ENCODE measurements at places on chromosomes 6 and 20. TPM values are rescaled to one million over a fixed set of nuclear protein-coding genes. Genes with fewer than 3 reads are reported as not detected.

GRCh38 chr20:57999465-58000111, 228.9 kb downstream of the ANKRD60 start:
- H3K4me3 ChIP-seq = no peak overlapping the region
- H3K36me3 ChIP-seq = no peaks in the 10 kb centered on the region
- no peak for DNase-seq
- H3K27ac ChIP-seq = no peak overlapping the region
- no peaks in the 10 kb centered on the region for H3K4me1 ChIP-seq

GRCh38 chr20:60052322-60052721, 94.1 kb downstream of the CDH26 start:
- DNase-seq = no peak
- peaks cover 33% of the 10 kb centered on the region for H3K4me1 ChIP-seq
- no peaks in the 10 kb centered on the region for H3K36me3 ChIP-seq

DNA sequence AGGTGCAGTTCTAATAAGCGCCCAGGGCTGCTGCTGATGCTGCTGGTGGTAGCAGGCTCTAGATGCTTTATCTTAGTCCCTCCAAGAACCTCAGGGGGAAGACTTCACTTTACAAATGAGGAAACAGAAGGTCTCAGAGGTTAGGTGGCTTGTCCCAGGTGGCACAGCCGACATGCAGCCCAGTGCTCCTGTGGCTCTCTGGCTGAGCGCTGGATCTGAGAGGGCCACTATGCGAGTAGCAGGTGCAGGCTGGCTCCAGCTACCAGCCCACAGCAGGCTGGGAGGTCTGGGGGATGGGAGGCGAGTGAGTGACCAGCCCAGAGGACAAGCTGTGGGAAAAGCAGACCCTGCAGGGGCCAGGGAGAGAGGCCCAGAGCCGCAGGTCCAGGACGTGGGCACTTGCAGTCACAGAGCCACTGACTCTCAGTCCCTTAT, 90.9 kb downstream of the PRND start:
- peak overlapping the region; percentile 98 for H3K27ac ChIP-seq
- H3K4me1 ChIP-seq = peaks cover 80% of the 10 kb centered on the region
- H3K36me3 ChIP-seq = peaks cover 72% of the 10 kb centered on the region
- H3K27me3 ChIP-seq = no peaks in the 10 kb centered on the region
- peak overlapping the region; percentile 94 for H3K4me3 ChIP-seq
- peak; percentile 28 for DNase-seq

DNA sequence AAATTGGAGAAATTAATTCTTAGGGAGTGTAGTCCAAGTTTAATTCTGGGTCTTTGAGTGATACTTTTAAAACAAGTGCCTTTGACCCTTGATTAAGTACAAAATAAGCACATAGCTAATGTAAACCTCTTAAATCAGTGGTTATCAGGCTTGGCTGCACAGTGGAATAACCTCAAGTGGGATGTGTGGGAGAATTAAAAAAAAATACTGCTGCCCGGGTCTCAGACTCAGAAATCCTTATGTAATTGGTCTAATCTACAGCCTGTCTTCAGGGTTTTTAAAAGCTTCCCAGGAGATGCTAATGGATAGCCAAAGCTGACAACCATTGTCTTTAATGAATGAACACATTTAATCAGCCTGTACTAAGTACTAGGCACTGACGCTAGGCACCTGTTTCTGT, 28.5 kb upstream of the TMEM14A start:
- no peak overlapping the region for H3K27ac ChIP-seq
- no peak overlapping the region for H3K4me3 ChIP-seq
- H3K27me3 ChIP-seq = peaks cover 27% of the 10 kb centered on the region
- H3K36me3 ChIP-seq = no peaks in the 10 kb centered on the region
- H3K4me1 ChIP-seq = peaks cover 8% of the 10 kb centered on the region

GRCh38 chr6:145904391-145904790, 59.8 kb downstream of the SHPRH start:
- no peaks in the 10 kb centered on the region for H3K27me3 ChIP-seq
- peak overlapping the region; percentile 47 for H3K27ac ChIP-seq
- DNase-seq = no peak
- H3K4me1 ChIP-seq = peaks cover 8% of the 10 kb centered on the region
- no peak overlapping the region for H3K4me3 ChIP-seq

GRCh38 chr20:26279238-26279637, 582.6 kb upstream of the ZNF337 start:
- no peak for DNase-seq
- peaks cover 69% of the 10 kb centered on the region for H3K36me3 ChIP-seq
- H3K27ac ChIP-seq = peak overlapping the region; percentile 32
- H3K4me1 ChIP-seq = peaks cover 54% of the 10 kb centered on the region
- no peak overlapping the region for H3K4me3 ChIP-seq
- no peaks in the 10 kb centered on the region for H3K27me3 ChIP-seq

GRCh38 chr6:13286181-13286580, 42.2 kb downstream of the TBC1D7 start:
- H3K4me1 ChIP-seq = no peaks in the 10 kb centered on the region
- H3K27ac ChIP-seq = no peak overlapping the region
- H3K36me3 ChIP-seq = peaks cover 43% of the 10 kb centered on the region
- H3K27me3 ChIP-seq = no peaks in the 10 kb centered on the region
- no peak for DNase-seq

GRCh38 chr6:11271228-11272020, 39.0 kb upstream of the NEDD9 start:
- no peak for DNase-seq
- no peak overlapping the region for H3K4me3 ChIP-seq
- peaks cover 49% of the 10 kb centered on the region for H3K36me3 ChIP-seq
- no peaks in the 10 kb centered on the region for H3K27me3 ChIP-seq

DNA sequence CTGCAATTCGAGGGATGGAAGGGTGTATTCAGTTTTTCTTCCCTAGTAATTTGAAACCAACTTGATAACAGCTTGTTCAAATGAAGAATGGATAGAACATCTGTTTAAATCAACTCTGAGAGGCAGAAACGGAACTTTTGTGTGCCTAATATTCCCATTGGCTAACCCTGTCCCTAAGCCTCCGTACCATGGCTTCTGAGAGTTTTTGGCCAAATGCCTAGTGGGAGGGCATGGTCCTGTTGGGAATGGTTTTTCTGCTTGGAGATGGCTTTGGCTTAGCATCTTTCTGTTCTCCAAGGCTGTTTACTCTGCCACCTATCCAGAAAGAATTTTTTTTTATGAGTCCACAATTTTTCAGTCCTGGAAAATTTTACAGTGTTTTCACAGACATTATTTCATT, 126.7 kb upstream of the MLIP start:
- no peaks in the 10 kb centered on the region for H3K36me3 ChIP-seq
- H3K4me1 ChIP-seq = no peaks in the 10 kb centered on the region
- no peak for DNase-seq
- H3K4me3 ChIP-seq = no peak overlapping the region
- H3K27ac ChIP-seq = no peak overlapping the region

SLC22A7 gene
- not detected for total RNA-seq

DNA sequence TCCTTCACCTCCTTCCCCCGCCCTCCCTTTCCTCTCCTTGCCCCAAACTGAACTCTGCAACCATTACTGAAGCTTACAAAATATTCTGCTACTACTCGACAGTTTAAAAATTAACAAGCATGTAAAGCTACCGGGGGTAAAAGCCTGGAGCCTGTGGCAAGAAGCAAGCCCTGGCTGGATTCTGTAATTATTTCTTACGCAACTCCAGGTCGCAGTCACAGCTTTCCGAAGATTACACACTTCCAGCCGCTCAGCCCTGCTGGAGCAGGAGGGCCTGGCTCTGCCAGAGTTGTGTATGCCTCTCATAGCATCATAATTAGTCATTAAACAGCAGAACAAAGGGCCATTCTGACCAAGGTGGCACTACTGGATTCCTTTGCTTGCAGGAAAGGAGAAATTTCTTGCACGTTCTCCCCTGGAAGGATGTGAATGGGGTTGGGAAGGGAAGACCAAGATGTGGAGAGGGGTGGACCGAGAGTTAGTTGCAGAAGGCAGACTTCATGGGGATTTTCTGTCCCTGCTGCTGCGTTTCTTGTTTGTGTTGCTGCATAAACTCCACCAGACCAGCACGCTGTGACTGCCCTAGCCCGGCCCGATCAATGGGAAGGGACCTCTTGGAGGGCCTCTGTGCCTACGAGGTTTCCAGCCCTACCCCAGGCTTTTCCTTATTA, 23.6 kb downstream of the FOXQ1 start:
- H3K27me3 ChIP-seq = peaks cover 20% of the 10 kb centered on the region
- no peaks in the 10 kb centered on the region for H3K4me1 ChIP-seq
- no peak overlapping the region for H3K4me3 ChIP-seq
- no peak for DNase-seq

NT5E gene
- total RNA-seq = 7.6 TPM

GRCh38 chr6:168118935-168119334, 39.9 kb upstream of the FRMD1 start:
- no peak overlapping the region for H3K4me3 ChIP-seq
- no peak overlapping the region for H3K27ac ChIP-seq
- no peaks in the 10 kb centered on the region for H3K27me3 ChIP-seq

DNA sequence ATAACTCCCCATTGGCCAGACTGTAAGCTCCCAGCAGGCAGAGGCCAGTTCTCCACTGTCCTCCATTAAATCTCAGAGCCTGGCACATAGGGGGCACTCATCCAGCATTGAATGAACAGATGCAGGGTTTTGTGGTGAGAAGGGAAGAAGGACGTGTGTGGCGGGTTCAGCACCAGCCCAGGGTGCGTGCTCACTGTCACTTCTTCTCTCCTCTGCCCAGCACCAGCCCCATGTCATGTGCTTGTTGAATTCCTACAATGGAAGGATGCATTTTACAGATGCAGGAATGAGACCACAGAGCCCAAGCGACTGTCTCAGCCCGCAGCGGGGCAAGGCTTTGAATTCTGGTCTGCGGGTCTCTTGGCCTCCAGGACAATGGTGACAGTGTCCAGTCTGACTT, 149.9 kb downstream of the CEBPB start:
- peak overlapping the region; percentile 88 for H3K27ac ChIP-seq
- no peak overlapping the region for H3K4me3 ChIP-seq
- no peak for DNase-seq
- no peaks in the 10 kb centered on the region for H3K36me3 ChIP-seq

BPIFB2 gene
- not detected for total RNA-seq

GRCh38 chr6:111580826-111581505, 24.7 kb downstream of the TRAF3IP2 start:
- no peaks in the 10 kb centered on the region for H3K27me3 ChIP-seq
- H3K4me1 ChIP-seq = peaks cover 12% of the 10 kb centered on the region
- H3K4me3 ChIP-seq = no peak overlapping the region
- H3K27ac ChIP-seq = no peak overlapping the region
- H3K36me3 ChIP-seq = peaks cover 33% of the 10 kb centered on the region

DNA sequence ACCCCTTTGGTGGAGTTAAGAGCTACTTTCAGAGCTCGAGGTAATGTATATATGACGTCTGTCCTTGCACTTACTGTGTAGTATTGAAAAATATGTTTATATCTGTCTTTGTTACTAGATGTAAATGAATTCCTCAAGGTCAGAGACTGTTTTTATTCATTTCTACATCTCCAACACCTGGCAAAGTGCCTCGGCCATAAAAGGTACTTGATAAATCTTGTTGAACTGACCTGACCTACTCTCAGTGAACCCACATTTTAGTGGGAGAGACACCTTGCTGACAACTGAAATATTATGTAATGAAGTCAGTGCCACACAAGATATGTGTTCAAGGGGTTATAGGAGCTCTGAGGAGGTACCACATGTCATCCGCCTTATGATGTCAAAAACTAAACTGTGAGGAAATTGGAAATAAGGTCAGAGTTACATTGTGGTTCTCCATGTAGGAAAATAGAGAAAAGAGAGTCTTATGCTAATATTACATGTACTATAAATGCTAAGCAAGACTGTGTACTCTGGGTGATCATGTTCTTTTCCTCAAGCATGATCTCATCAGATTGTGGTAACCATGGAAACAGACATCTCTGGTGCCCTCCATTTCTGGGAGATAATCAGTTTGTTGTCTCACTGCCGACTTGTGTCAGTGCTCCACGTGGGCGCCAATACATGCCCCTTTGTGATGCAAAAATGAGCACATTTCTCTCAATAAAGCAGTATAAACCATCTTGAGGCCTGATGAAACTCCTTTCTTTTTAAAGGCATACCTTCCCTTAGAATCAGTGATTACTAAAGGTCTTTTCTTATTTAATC, 5.7 kb upstream of the TMEM30A start:
- peaks cover 10% of the 10 kb centered on the region for H3K36me3 ChIP-seq
- H3K4me1 ChIP-seq = peaks cover 27% of the 10 kb centered on the region
- no peak for DNase-seq
- H3K4me3 ChIP-seq = no peak overlapping the region
- no peak overlapping the region for H3K27ac ChIP-seq

KIF13A gene
- total RNA-seq = not detected

DNA sequence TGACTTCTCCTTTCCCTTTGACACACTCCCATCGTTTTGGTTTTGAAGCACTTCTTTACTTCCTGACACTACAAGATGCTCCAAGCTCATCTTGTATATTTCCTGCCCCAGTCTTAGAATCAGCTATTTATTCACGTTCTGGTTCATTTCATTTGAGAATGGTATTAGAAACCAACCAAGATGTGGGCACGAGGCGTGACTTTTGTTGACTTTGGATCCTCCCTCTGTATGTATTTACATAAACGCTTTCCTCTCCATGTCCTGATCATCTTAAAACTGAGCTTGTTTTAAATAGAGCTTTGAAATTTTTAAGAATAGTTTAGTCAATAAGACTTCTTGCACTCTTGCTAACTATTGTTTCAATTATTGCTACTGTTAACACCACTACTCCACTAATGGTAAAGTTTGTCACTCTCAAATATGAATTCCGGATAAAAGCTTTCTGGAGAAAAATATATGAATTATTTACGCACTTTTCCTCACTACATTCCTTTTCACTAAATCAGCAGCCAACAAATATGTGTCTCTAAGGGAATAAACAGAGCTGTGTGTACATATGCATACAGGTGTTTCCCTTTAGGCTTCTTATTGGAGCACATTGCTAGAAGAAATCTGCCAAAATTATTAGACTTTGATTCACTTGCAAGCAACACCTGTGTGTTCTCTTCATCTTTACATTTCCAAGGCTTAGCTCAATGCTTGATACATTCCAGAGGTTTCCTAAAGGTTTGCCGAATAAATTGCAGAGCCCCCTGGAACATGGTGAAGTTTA, 77.3 kb upstream of the TMEM244 start:
- no peak for DNase-seq
- no peak overlapping the region for H3K4me3 ChIP-seq
- H3K27ac ChIP-seq = no peak overlapping the region
- H3K36me3 ChIP-seq = no peaks in the 10 kb centered on the region

KLC4 gene
- total RNA-seq = 12.4 TPM

- peaks cover 10% of the 10 kb centered on the region for H3K4me1 ChIP-seq
- no peak overlapping the region for H3K27ac ChIP-seq
- DNase-seq = no peak
- no peaks in the 10 kb centered on the region for H3K27me3 ChIP-seq
- H3K36me3 ChIP-seq = peaks cover 8% of the 10 kb centered on the region
These were observed 87.3 kb downstream of the DTNBP1 start for GRCh38 chr6:15575357-15576033.

All from activated CD8-positive, alpha-beta T cell treated with anti-CD3 and anti-CD28 coated beads, Interleukin-2, amount 10 ng/mL, durations not matched to agents 7 days and 5 days (primary cell).